ENCODE measurements at places on chromosomes 1 and 21. TPM values are rescaled to one million over a fixed set of nuclear protein-coding genes. Genes with fewer than 3 reads are reported as not detected.

Gene SYT14
- total RNA-seq = 21.7 TPM

Gene HHIPL2
- not detected for total RNA-seq

Gene LCE5A
- total RNA-seq = not detected

Gene CACNA1S
- total RNA-seq = 0.32 TPM

Gene CLCA1
- total RNA-seq = not detected

Gene ADORA1
- total RNA-seq = 62.4 TPM
